Fibroblast of skin of left quadriceps (primary cell): ENCODE measurements at places on chromosomes 7 and 10.

DNA sequence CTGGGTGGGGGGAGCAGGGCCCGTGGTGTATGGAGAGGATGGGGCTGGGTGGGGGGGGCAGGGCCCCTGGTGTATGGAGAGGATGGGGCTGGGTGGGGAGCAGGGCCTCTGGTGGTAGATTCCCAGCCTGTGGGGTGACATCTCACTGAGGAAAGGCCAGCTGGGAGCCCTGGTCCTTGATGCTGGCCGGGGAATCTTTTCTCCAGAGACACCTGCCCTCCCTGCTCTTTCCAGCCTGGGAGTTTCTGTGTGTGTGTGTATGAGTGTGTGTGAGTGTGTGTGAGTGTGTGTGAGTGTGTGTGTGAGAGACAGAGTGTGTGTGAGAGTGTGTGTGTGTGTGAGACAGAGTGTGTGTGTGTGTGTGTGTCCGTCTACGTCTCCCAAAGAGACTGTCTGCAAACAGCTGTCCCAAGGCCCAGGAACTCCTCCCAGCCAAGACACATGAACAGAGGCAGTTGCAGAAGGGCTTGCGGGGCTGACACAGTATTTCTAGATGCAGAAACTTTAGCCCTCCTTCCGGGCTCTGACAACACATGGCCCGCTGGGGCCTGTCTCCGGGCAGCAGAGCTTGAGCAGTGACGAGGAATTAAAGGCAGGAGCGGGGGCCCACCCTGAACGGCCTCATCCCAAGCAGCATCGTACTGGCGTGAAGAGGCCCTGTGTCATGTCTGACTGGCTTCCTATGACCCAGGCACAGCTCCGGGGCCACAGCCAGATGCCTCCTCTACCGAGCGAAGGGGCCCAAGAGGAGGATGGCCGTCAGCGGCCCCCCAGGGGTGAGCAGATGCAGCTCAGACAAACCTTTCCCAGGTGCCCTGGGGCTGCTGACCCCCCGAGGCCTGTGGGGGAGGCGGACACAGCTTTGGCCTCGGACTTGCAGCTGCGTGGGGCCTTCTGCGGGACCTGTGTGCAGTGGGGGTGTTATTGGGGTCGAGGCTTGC lies 24.3 kb downstream of the FAM20C start:
- peak; percentile 3 for DNase-seq

DNA sequence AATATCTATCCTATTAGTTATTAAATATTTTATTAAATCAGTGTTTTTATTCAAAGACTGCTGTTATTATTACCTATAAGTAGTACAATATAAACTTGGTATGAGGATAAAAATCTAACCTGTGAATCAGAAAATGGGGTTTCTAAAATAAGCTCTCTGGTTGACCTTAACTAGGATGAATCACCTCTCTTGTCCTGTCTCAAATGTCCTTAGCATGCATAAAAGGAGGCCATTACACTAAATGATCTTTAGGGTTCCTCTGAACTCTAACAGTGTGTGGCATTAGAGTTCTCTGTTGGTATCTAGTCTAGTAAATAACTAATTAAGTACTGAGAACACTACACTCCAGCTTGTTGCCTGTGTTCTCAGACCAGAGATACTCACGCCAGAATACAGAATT lies 143.1 kb upstream of the LRRTM3 start:
- DNase-seq, result no peak

DNA sequence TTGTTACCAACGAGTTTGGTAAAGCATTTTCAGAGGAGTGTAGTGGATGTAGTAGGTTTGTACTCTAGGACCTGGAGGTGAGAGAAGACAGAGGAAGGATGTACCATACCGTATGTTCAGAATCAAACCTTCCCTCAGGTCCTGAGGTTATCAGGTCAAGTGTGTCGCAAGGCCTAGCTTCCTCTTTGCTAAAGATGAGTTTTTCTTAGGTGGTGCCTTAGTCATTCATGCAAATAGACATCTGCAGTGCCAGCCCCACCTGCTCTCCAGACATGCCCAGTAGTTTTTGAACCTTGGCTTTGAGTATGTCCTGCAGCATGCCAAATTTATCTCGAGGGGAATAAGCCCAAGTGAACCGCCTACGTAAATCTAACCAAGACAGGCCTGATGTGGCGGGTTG lies 71.3 kb downstream of the HDAC9 start:
- DNase-seq, result no peak

DNA sequence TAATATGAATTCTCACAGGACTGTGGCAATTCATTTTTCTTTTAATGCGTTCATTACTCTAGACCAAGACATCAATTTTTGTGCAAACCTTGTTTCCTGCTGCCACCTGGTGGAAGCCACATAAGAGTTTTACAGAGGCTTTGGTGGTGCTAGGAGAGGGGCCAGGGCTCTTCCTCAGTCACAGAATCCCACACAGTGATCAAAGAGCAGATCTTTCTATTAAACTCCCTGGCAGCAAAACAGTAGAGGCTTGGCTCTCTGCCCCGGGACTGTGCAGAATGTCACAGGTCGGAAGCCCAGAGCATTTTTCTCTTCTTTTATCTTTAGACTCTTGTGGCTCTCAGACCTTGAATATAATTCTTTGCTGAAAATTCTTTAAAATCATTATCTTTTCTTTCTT lies 506.4 kb upstream of the C7orf33 start:
- DNase-seq, result peak; percentile 51

- no peak for DNase-seq
These were observed 37.3 kb upstream of the AKR1C2 start for GRCh38 chr10:5040781-5041470.

GRCh38 chr10:13678101-13678843 lies 91.5 kb downstream of the PRPF18 start:
- DNase-seq, result no peak

- DNase-seq, result peak; percentile 37
These were observed 1214.1 kb downstream of the SORCS1 start for GRCh38 chr10:105950410-105950809.

DNA sequence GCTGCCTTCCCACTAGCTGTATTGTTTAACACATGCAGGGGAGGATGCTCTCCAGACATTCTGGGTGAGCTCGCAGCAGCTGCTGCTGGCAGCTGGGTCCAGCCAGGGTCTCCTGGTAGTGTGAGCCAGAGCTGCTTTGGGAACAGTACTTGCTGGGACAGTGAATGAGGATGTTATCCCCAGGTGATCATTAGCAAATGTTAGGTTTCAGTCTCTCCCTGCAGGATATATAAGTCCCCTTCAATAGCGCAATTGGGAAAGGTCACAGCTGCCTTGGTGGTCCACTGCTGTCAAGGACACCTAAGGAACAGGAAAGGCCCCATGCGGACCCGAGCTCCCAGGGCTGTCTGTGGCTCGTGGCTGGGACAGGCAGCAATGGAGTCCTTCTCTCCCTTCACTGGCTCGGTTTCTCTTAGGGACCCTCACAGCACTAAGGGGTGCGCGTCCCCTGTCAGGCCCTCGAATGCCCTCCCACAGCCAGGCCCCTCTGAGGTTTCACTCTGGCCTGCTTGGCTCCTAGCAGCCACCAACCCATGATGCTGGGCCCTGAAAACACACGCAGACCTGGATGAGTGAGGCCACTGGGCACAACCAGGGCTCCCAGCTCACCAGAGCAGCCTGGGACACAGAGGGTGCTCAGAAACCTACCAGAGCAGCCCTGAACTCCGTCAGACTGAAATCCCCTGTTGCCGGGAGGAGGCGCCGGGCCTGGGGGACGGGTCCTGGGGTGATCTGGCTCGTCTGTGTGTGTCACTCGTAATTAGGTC lies 173.0 kb upstream of the LANCL2 start:
- no peak for DNase-seq

GRCh38 chr10:61452151-61452651 lies 980 bp downstream of the TMEM26 start:
- DNase-seq, result no peak

DNA sequence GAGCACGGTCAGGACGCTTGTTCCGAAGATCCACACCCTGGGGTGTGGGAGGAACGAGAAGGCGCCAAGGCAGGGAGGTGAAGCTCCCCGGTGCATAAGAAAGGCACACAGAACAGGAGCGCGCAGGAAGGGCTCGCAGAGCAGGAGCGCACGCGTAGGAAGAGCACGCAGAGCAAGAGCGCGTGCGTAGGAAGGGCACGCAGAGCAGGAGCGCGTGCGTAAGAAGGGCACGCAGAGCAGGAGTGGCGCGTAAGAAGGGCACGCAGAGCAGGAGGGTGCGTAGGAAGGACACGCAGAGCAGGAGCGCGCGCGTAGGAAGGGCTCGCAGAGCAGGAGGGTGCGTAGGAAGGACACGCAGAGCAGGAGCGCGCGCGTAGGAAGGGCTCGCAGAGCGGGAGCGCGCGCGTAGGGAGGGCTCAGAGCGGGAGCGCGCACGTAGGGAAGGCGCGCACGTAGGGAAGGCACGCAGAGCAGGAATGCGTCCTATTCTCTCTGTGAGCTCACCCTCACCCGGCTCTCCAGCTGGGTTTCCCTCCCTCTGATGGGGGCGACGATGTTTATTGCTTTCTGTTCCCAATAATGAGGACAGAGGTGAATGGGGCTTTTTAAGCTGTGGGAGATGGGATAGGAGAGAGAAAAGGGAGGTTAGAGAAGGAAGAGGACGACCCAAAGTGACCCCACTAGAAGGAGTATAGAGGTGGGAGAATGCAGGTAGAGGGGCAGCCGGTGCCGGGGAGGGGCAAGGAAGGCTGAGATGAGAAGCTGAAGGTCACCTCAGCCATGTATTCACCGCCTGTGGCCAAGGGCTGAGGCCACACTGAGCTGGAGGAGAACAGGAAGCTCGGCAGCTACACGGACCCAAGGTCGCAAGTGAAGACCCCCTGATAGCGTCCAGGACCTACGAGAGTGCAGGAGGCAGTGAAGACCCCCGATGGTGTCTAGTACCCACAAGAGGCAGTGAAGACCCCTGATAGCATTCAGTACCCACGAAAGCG lies 423.2 kb downstream of the PTPRN2 start:
- no peak for DNase-seq

GRCh38 chr7:2633538-2634266 lies 1.9 kb downstream of the TTYH3 start:
- DNase-seq, result peak; percentile 64

- DNase-seq, result no peak
These were observed 1.5 kb upstream of the JAZF1 start for GRCh38 chr7:28182071-28182471.

- no peak for DNase-seq
These were observed 40.3 kb downstream of the PDGFA start for GRCh38 chr7:479115-479947.
